Vagina (tissue), 2 donors: ENCODE measurements at places on chromosomes 11 and 22. TPM values are rescaled to one million over a fixed set of nuclear protein-coding genes. Genes with fewer than 3 reads are reported as not detected.

Gene SEC14L6
- total RNA-seq: not detected

Gene PPARA
- total RNA-seq: 13.5 TPM

Gene TCN2
- 20.4 TPM for total RNA-seq

Gene FAM83F
- 12.8 TPM for total RNA-seq

Gene PLEKHB1
- total RNA-seq: 7.9 TPM

Gene CNGA4
- not detected for total RNA-seq

DNA sequence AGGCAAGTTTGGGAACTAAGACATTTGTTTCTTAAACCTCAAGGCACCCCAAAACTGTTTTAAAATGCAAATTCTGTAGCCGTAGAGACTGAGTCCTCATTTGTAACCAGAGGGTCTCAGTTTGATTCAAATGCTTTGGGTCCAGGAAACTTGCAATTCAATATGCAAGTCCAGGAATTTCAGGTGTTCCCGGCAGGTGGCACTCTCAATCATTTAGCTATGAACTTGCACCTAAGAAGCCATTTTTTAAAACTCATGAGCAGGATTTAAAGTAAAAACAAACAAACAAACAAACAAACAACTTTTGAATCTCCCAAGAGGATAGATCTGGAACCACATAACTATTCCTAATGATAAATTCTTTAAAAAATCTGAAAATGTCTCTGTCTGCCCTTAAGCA is 8.7 kb upstream of the ABTB2 start:
- H3K27ac ChIP-seq: no peak overlapping the region
- no peaks in the 10 kb centered on the region for H3K4me1 ChIP-seq
- H3K27me3 ChIP-seq: no peaks in the 10 kb centered on the region
- DNase-seq: no peak
- no peaks in the 10 kb centered on the region for H3K36me3 ChIP-seq

- DNase-seq: no peak
- no peaks in the 10 kb centered on the region for H3K36me3 ChIP-seq
- H3K27ac ChIP-seq: no peak overlapping the region
- H3K27me3 ChIP-seq: no peaks in the 10 kb centered on the region
- H3K4me1 ChIP-seq: no peaks in the 10 kb centered on the region
Observed at GRCh38 chr11:75781296-75781695, 12.7 kb downstream of the DGAT2 start.

DNA sequence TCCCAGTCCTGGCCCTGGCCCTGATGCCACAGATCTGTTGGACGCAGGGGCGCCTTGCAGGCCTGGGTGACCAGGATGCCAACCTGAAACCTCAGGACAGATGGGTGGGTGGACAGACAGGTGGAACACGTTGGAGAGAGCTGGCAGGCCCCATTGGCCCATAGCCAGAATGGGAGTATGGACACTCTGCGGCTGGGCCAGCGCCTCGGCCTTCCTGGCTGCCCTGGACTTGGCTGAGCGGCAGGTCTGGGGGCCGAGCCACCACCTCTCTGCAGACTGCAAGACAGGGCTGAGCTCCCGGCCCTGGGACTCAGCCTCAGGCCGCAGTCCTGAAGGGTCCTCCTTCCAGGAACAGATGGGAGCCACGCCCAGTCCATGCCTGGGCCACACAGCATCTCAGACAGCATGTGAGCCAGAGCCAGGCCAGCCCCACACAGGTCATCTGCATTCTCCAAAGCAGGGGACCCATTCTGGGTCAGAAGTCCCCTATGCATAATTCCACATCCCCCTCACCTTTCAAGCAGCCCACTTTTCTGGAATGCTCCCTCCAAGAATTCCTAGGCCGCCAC is 14.1 kb downstream of the WNT7B start:
- no peak for DNase-seq
- no peak overlapping the region for H3K4me3 ChIP-seq
- no peak overlapping the region for H3K27ac ChIP-seq
- no peaks in the 10 kb centered on the region for H3K4me1 ChIP-seq
- no peaks in the 10 kb centered on the region for H3K27me3 ChIP-seq

DNA sequence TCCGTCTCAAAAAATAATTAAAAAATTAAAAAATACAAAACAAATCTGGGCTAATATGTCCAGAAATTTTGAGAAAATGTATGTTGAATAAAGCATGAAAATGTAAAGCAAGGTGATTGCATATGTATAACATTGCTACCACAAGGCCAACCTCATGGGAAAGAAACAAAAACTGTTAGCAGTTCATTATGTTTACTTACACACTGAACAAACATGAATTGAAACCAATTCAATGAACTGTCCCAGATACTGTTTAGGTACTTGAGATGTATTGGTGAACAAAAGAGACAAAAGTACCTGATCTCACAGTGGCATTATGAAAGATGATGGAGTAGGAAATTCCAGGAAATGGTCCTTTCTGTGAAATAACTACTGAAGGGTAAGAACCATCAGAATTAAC is 43.8 kb upstream of the IGLL5 start:
- H3K27ac ChIP-seq: no peak overlapping the region
- DNase-seq: no peak
- no peak overlapping the region for H3K4me3 ChIP-seq
- no peaks in the 10 kb centered on the region for H3K36me3 ChIP-seq
- H3K4me1 ChIP-seq: no peaks in the 10 kb centered on the region

- no peaks in the 10 kb centered on the region for H3K27me3 ChIP-seq
- peaks cover 54% of the 10 kb centered on the region for H3K4me1 ChIP-seq
- H3K36me3 ChIP-seq: peaks cover 9% of the 10 kb centered on the region
- DNase-seq: no peak
- peak overlapping the region; percentile 62 for H3K4me3 ChIP-seq
Observed at GRCh38 chr11:69010361-69010891, 2.6 kb downstream of the MRGPRF start.

GRCh38 chr11:104279587-104279986 is 115.6 kb upstream of the PDGFD start:
- DNase-seq: no peak
- no peak overlapping the region for H3K4me3 ChIP-seq
- H3K4me1 ChIP-seq: no peaks in the 10 kb centered on the region
- no peaks in the 10 kb centered on the region for H3K36me3 ChIP-seq

DNA sequence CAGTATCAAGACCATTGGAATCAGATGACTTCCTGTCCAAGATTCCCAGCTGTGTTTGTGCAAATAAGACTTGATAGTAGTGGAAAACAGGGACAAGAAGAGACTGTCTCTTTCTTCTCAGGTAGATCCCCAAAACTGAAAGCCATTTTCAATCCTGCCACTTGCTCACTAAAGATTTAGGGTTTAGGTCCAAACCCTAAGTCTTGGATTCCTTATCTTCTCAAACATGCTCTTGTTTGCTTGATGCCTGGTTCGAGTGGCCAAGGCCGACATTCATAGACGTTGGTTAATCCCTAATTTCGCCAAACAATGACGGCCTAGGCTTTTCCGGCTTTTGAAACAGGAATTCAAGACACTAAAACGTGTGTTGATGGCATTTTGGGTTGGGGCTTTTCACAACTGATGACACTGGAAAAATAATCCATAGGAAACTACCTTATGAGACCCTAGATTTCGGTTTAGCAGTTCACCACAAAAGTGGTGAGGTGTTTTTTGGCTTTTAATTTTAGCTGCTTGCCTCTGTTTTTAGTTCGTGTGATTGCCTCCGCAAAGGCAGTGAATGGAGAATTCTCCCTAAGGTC is 1.0 kb upstream of the GTPBP1 start:
- peak overlapping the region; percentile 85 for H3K27ac ChIP-seq
- H3K4me1 ChIP-seq: peaks cover 44% of the 10 kb centered on the region
- no peaks in the 10 kb centered on the region for H3K36me3 ChIP-seq
- no peak for DNase-seq

DNA sequence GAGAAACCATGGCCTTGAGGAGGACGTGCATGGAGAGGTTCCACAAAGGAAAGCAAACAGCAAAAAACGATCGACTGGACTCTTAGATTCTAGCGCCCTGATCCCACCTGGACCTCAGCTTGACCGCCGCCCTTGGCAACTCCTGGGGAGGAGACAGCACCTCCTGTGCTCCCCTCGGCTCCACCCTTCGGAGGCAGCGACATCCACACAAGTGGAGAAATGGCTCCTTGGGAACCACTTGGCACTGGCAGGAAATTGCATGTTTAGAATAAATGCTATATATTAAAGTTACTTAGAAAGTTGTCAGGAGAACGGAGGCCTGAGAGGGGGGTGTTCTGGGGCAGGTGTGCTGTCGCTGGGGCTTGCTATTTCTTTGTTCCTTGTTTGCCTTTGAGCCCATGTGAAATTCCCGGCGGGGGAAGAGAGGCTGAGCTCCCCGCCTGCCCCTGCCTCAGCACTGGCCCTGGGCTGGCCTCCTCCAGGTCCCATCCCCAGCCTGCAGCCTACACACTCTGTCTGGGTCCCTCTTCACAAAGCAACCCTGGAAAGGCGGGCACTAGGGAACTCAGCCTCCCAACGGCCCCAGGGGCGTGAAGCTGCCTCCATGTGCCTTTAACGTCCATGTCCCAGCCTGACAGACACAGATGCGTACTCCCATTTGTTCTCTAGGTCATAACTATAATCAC is 395.3 kb downstream of the BRD1 start:
- no peak overlapping the region for H3K27ac ChIP-seq
- H3K27me3 ChIP-seq: no peaks in the 10 kb centered on the region
- peak; percentile 87 for DNase-seq
- no peaks in the 10 kb centered on the region for H3K36me3 ChIP-seq
- no peak overlapping the region for H3K4me3 ChIP-seq
- no peaks in the 10 kb centered on the region for H3K4me1 ChIP-seq

- H3K27me3 ChIP-seq: no peaks in the 10 kb centered on the region
- no peak overlapping the region for H3K27ac ChIP-seq
- no peak overlapping the region for H3K4me3 ChIP-seq
Observed at GRCh38 chr11:13944911-13945425, 17.6 kb upstream of the SPON1 start.

- H3K27me3 ChIP-seq: no peaks in the 10 kb centered on the region
- H3K4me3 ChIP-seq: no peak overlapping the region
- H3K36me3 ChIP-seq: no peaks in the 10 kb centered on the region
- no peak for DNase-seq
- no peaks in the 10 kb centered on the region for H3K4me1 ChIP-seq
Observed at GRCh38 chr11:32032478-32032877, 58.4 kb upstream of the RCN1 start.

GRCh38 chr11:117226388-117227385 is 5.2 kb downstream of the PCSK7 start:
- no peak overlapping the region for H3K4me3 ChIP-seq
- peaks cover 31% of the 10 kb centered on the region for H3K36me3 ChIP-seq
- peaks cover 36% of the 10 kb centered on the region for H3K4me1 ChIP-seq
- H3K27me3 ChIP-seq: no peaks in the 10 kb centered on the region
- no peak for DNase-seq

DNA sequence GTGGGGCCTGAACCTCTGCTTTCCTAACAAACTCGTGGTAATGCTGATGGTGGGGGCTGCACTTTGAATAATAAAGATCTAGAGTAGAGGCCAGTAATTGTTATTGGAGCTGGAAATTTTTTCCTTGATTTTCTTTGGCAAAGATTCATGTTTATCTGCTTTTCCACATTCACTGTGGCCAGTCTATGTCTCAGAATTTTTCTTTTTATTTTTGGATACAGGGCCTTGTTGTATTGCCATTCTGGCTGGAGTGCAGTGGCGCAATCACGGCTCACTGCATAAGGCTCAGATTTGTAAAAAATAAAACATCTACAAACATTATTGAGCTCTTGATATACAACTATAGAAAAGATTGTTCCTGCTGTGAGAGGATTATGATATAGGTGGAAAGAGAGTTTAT is 1.6 kb downstream of the TMEM135 start:
- no peak overlapping the region for H3K27ac ChIP-seq
- no peak for DNase-seq
- no peak overlapping the region for H3K4me3 ChIP-seq
- H3K36me3 ChIP-seq: no peaks in the 10 kb centered on the region
- H3K27me3 ChIP-seq: no peaks in the 10 kb centered on the region
- peaks cover 25% of the 10 kb centered on the region for H3K4me1 ChIP-seq

GRCh38 chr11:106021181-106021966 is 666 bp downstream of the MSANTD4 start:
- H3K27ac ChIP-seq: peak overlapping the region; percentile 80
- peaks cover 31% of the 10 kb centered on the region for H3K4me1 ChIP-seq
- H3K27me3 ChIP-seq: no peaks in the 10 kb centered on the region
- peak overlapping the region; percentile 86 for H3K4me3 ChIP-seq

GRCh38 chr11:26626346-26626745 is 54.3 kb upstream of the MUC15 start:
- no peak for DNase-seq
- H3K4me1 ChIP-seq: no peaks in the 10 kb centered on the region

DNA sequence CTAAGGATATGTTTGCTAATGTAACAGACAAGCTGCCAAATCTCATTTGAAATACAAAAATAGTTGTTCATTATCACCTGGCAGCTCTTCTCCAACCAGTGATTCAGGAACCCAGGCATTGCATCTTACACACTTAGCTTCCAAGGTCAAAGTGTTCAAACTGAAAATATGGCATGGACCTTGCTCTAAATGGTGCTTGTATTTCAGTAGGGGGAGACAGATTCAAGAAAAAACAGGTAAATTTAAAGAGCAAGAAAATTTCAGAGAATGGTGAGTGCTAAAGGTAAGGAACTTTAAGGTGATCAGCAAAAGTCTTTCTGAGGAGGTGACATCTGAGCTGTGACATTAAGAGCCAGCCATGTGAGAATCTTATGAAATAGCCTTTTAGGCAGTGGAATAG is 82.8 kb upstream of the E2F8 start:
- H3K36me3 ChIP-seq: no peaks in the 10 kb centered on the region
- no peak overlapping the region for H3K4me3 ChIP-seq
- H3K27ac ChIP-seq: no peak overlapping the region
- H3K4me1 ChIP-seq: no peaks in the 10 kb centered on the region
- H3K27me3 ChIP-seq: no peaks in the 10 kb centered on the region

DNA sequence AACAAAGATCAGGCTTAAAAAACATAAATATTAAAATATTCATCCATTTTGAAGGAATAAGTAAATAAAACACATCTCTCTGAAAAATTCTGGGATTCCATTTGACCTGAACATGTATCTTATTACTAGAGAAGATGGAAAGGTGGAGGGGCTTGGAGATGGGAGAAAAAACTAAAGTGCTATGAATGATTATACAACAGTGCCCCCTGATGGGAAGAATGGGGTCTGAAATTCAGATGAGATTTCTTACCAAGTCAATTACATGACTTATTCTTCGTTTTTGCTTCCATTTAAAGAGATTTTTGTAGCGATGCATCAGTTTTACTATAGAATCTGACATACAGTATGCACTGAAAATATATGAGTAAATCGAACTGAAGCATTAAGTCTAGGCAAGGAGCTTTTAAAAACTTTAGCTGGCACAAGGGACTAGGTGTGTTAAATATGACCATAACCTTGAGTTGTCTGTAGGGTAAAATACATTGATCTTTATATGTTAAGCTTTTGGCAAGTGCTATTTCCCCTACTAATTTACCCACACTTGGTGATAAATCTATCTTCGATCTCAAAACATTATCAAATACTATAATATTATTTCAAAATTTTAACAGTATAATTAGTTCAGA is 718.8 kb downstream of the CNTN5 start:
- H3K4me1 ChIP-seq: no peaks in the 10 kb centered on the region
- no peak for DNase-seq
- H3K4me3 ChIP-seq: no peak overlapping the region
- H3K36me3 ChIP-seq: no peaks in the 10 kb centered on the region
- no peak overlapping the region for H3K27ac ChIP-seq
- H3K27me3 ChIP-seq: no peaks in the 10 kb centered on the region
